ENCODE measurements at places on chromosomes 7 and 10.
A peak's percentile ranks its signal among the peaks of the same experiment; 100 is the strongest.

DNA sequence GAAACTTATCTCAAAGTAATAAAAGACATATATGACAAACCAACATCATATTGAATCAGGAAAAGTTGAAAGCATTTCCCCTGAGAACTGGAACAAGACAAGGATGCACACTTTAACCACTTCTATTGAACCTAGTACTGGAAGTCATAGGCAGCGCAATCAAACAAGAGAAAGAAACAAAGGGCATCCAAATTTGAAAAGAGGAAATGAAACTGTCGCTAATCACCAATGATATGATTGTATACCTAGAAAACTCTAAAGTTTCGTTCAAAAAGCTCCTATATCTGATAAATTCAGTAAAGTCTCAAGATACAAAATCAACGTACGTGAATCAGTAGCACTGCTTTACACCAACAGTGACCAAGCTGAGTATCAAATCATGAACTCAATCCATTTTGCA, 137.7 kb upstream of the TEX47 start:
- H3K27ac ChIP-seq: no peak overlapping the region
- DNase-seq: no peak
- no peak overlapping the region for H3K4me3 ChIP-seq
- no peaks in the 10 kb centered on the region for H3K27me3 ChIP-seq
- H3K36me3 ChIP-seq: no peaks in the 10 kb centered on the region

GRCh38 chr10:43218206-43218950, 48.5 kb downstream of the RASGEF1A start:
- no peaks in the 10 kb centered on the region for H3K27me3 ChIP-seq
- no peak overlapping the region for H3K4me3 ChIP-seq
- H3K27ac ChIP-seq: no peak overlapping the region
- no peaks in the 10 kb centered on the region for H3K4me1 ChIP-seq
- no peak for DNase-seq

GRCh38 chr10:4867520-4868356, 41.7 kb downstream of the AKR1E2 start:
- H3K36me3 ChIP-seq: no peaks in the 10 kb centered on the region
- no peak overlapping the region for H3K27ac ChIP-seq
- no peaks in the 10 kb centered on the region for H3K27me3 ChIP-seq
- H3K4me1 ChIP-seq: no peaks in the 10 kb centered on the region

DNA sequence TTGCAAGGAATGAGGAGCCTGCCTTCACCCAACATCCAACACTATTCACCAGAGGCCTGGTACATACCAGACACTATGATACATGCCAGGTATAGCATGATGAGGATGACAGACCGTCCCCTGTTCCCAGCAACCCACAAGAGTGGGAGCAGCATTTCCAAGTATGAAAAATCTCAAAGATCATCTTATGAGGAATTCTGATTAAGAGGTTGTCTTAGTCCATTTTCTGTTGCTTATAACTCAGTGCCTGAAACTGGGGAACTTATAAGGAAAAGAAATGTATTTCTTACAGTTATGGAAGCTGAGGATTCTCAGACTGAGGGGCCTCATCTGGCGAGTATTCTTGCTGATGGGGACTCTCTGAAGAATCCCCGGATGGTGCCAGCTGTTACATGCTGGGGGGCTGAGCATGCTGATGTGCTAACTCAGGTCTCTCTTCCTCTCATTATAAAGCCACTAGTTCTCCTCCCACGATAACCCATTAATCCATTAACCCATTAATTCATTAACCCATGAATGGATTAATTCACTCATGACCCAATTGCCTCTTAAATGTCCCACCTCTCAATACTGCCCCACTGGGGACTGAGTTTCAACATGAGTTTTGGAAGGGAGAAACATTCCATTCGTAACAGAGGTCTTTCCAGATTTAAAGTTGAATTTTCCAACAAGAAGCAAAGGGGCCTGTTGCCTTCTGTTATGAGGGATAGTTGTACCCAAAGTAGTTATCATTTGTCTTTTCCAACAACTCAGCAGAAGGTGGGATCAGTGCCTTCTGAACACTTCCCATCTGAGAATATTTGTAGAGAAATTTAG, 173.9 kb downstream of the HERPUD2 start:
- no peak for DNase-seq
- H3K27me3 ChIP-seq: no peaks in the 10 kb centered on the region
- no peak overlapping the region for H3K27ac ChIP-seq
- H3K4me3 ChIP-seq: no peak overlapping the region

- H3K36me3 ChIP-seq: no peaks in the 10 kb centered on the region
- no peak overlapping the region for H3K4me3 ChIP-seq
- no peaks in the 10 kb centered on the region for H3K4me1 ChIP-seq
- DNase-seq: no peak
- H3K27ac ChIP-seq: no peak overlapping the region
These were observed 294.7 kb upstream of the AOAH start for GRCh38 chr7:37018954-37019353.

DNA sequence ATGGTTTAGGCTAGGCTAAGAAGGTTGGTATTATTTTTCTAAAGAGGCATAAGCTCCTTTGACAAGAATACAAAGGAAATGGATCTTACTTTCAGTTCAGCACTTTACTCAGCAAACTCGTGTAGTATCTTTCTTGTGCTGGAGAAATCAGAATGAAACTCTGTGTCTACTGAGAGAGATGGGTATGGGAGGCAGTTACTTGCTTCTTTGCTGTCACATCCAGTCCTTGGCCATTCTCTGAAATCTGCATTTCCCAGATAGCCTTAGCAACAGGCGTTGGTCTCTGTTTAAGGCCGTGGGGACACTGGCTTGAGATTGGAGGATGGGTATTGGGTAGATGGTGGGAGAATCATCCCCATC, 180.5 kb downstream of the NRP1 start:
- H3K4me1 ChIP-seq: peaks cover 20% of the 10 kb centered on the region
- H3K27ac ChIP-seq: no peak overlapping the region
- H3K4me3 ChIP-seq: no peak overlapping the region
- DNase-seq: no peak
- no peaks in the 10 kb centered on the region for H3K36me3 ChIP-seq

- no peaks in the 10 kb centered on the region for H3K27me3 ChIP-seq
- DNase-seq: no peak
- no peaks in the 10 kb centered on the region for H3K4me1 ChIP-seq
- no peak overlapping the region for H3K27ac ChIP-seq
- H3K36me3 ChIP-seq: no peaks in the 10 kb centered on the region
These were observed 14.3 kb downstream of the AQP1 start for GRCh38 chr7:30925913-30926312.

DNA sequence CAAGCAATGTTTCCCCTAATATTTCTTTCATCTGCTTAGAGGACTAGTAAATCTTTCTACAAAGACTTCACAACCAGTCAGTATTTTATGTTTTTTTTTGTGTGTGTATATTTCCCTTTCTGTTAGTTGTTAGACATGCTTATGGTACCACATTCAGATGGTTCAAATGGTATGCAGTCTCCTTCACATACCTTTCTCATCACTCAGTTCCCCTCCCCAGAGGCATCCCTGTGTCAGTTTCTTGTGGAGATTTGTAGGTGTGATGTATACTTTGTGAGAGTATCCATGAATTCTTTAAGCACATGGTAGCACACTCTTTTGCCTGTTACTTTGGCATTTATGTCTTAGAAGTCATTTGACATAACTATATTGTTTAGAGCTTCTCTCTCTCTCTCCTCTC, 4.4 kb downstream of the ZNF485 start:
- H3K36me3 ChIP-seq: peaks cover 11% of the 10 kb centered on the region
- H3K4me3 ChIP-seq: no peak overlapping the region

- peak; percentile 56 for DNase-seq
- peaks cover 70% of the 10 kb centered on the region for H3K4me1 ChIP-seq
- peak overlapping the region; percentile 62 for H3K27ac ChIP-seq
- H3K27me3 ChIP-seq: no peaks in the 10 kb centered on the region
These were observed 96.7 kb upstream of the EFCAB10 start for GRCh38 chr7:105677817-105678573.

- H3K36me3 ChIP-seq: no peaks in the 10 kb centered on the region
- H3K4me1 ChIP-seq: no peaks in the 10 kb centered on the region
- H3K27ac ChIP-seq: no peak overlapping the region
- H3K4me3 ChIP-seq: no peak overlapping the region
These were observed 218.8 kb downstream of the SFMBT2 start for GRCh38 chr10:7192061-7192460.

- no peak overlapping the region for H3K27ac ChIP-seq
- no peaks in the 10 kb centered on the region for H3K4me1 ChIP-seq
- H3K36me3 ChIP-seq: no peaks in the 10 kb centered on the region
- DNase-seq: peak; percentile 86
These were observed 42.2 kb upstream of the HSPB1 start for GRCh38 chr7:76260171-76260703.

DNA sequence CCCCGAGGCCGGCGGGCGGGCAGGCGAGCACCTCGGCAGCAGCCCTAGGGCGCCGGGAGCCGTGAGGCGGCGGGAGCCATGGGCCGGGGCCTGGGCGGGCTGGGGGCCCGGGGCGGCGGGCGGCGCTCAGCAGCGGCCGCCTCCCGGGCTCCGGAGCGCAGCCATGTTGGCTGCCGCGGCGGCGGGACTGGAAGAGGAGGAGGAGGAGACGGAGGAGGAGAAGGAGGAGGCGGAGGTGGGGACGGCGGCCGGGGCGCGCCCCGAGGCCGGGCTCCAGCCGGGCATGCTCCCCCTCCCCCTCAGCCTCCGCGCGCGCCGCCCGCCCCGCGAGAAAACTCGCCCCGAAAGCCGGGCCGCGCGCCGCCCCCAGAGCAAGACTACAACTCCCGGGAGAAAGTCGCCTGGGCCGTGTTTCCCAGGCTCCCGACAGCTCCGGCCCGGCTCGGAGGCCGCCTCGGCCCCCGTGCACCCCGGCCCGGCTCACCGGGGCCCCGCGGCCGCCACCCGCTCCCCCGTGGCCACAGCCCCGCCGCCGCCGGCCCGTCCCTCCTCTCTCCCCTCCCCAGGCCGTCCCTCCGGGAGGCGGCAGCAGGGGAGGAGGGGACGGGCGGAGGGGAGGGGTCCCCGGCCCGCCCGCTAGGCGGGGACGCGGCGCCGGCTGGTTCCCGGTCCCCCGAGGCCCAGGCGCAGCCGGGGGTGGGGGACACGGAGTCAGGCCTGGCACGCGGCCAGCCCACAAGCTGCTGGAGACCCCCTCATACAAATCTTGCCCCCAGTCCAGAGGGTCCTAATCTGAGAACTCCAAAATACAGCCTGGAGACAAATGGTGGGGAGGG, at the start of gene DLG5:
Gene DLG5, minus strand, starts transcription at position 190 of the 836 bp plus-strand sequence. CDS start 235 bp downstream, outside the sequence.
- H3K4me1 ChIP-seq: peaks cover 16% of the 10 kb centered on the region
- H3K4me3 ChIP-seq: peak within 1 kb of the TSS; percentile 73

- H3K36me3 ChIP-seq: no peaks in the 10 kb centered on the region
- DNase-seq: no peak
- H3K27ac ChIP-seq: no peak overlapping the region
- no peaks in the 10 kb centered on the region for H3K27me3 ChIP-seq
- no peak overlapping the region for H3K4me3 ChIP-seq
- H3K4me1 ChIP-seq: peaks cover 18% of the 10 kb centered on the region
These were observed 37.6 kb downstream of the GET4 start for GRCh38 chr7:913736-914520.

GRCh38 chr7:96217147-96217546, 104.8 kb downstream of the SLC25A13 start:
- no peaks in the 10 kb centered on the region for H3K4me1 ChIP-seq
- no peaks in the 10 kb centered on the region for H3K36me3 ChIP-seq
- no peaks in the 10 kb centered on the region for H3K27me3 ChIP-seq
- no peak overlapping the region for H3K4me3 ChIP-seq
- no peak for DNase-seq

- no peak overlapping the region for H3K27ac ChIP-seq
- no peak for DNase-seq
- no peaks in the 10 kb centered on the region for H3K4me1 ChIP-seq
- H3K4me3 ChIP-seq: no peak overlapping the region
- H3K36me3 ChIP-seq: no peaks in the 10 kb centered on the region
These were observed 111.9 kb downstream of the GPAM start for GRCh38 chr10:112071596-112072133.

GRCh38 chr7:88771417-88771816, 11.9 kb downstream of the ZNF804B start:
- H3K27me3 ChIP-seq: peaks cover 12% of the 10 kb centered on the region
- H3K4me3 ChIP-seq: no peak overlapping the region
- no peak for DNase-seq
- H3K27ac ChIP-seq: no peak overlapping the region
- H3K4me1 ChIP-seq: no peaks in the 10 kb centered on the region
- no peaks in the 10 kb centered on the region for H3K36me3 ChIP-seq

DNA sequence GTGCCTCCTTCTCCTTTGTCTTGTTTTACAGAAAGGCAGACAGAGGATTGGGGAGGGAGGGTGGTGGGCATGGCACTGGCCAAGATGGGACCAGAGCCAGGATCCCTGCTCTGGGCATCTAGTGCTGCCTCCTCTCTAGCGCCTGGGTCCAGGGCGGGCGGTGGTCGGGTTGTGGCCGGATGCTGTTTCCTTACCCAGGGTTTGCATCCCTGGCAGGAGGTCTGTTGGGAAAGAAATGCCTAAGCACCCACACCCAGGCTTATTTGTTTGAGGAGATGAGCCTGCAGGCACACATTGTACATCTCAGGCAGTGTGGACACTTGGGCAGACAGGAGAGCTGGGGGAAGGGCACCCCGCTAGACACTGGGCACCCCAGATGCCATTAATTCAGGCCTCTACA, 102.3 kb upstream of the PCBD1 start:
- no peaks in the 10 kb centered on the region for H3K4me1 ChIP-seq
- H3K4me3 ChIP-seq: no peak overlapping the region
- H3K36me3 ChIP-seq: no peaks in the 10 kb centered on the region
- no peaks in the 10 kb centered on the region for H3K27me3 ChIP-seq
- no peak overlapping the region for H3K27ac ChIP-seq
- no peak for DNase-seq

DNA sequence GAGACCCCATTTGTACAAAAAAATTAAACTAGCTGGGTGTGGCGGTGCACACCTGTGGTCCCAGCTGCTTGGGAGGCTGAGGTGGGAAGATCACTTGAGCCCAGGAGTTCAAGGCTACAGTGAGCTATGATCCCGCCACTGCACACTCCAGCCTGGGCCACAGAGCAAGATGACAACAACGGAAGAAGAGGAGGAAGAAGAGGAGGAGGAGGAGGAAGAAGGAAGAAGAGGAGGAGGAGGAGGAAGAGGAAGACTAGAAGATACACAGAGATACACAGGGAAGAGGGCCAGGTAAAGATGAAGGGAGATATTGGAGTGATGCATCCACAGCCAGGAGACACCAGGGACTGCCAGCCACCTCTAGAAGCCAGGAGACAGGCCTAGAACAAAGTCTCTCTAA, 75.7 kb upstream of the PTER start:
- no peaks in the 10 kb centered on the region for H3K36me3 ChIP-seq
- no peak for DNase-seq
- no peak overlapping the region for H3K27ac ChIP-seq
- no peak overlapping the region for H3K4me3 ChIP-seq
- H3K4me1 ChIP-seq: no peaks in the 10 kb centered on the region

DNA sequence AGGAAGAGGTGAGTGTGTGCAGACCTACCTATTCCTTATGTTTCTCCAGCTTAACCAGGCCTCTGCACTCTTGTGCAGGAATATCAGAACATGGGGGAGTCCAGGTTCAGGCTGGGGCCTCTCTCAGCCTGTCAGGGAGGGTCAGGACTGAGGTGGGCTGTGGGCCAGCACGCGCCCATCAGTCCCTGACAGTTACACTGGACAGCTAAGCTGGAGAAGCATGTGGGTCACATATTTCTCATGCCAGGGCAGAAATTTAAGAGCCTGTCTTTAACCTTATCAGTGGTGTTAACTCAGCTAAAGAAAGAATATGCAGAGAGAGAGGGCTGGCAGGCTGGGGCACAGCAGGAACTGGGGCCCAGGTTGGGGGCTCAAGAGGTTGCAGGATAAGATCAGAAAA, 8.7 kb upstream of the POLD2 start:
- H3K4me3 ChIP-seq: no peak overlapping the region
- no peak for DNase-seq
- no peaks in the 10 kb centered on the region for H3K36me3 ChIP-seq
- H3K4me1 ChIP-seq: no peaks in the 10 kb centered on the region
- H3K27me3 ChIP-seq: no peaks in the 10 kb centered on the region

Measured in A673 (cell line).